ENCODE measurements at places on chromosomes 12 and 14.

- no peak for DNase-seq
These were observed 17.4 kb upstream of the DRAM1 start for GRCh38 chr12:101859664-101860607.

GRCh38 chr14:22837114-22837749 lies 847 bp downstream of the MMP14 start:
- no peak for DNase-seq

- DNase-seq: no peak
These were observed 463.6 kb upstream of the MIS18BP1 start for GRCh38 chr14:45716572-45716971.

- DNase-seq: no peak
These were observed 1.6 kb downstream of the CTDSP2 start for GRCh38 chr12:57844709-57845477.

GRCh38 chr12:92639017-92639416 lies 63.8 kb upstream of the PLEKHG7 start:
- DNase-seq: peak; percentile 35

- DNase-seq: no peak
These were observed 42.4 kb downstream of the ERH start for GRCh38 chr14:69355607-69356281.

- DNase-seq: no peak
These were observed 182.9 kb downstream of the KIF26A start for GRCh38 chr14:104321088-104321801.

All from NCI-H1092 treated with DMSO at 0.1 percent for 48 hours (cell line).